ENCODE measurements at places on chromosomes 12 and 14.

DNA sequence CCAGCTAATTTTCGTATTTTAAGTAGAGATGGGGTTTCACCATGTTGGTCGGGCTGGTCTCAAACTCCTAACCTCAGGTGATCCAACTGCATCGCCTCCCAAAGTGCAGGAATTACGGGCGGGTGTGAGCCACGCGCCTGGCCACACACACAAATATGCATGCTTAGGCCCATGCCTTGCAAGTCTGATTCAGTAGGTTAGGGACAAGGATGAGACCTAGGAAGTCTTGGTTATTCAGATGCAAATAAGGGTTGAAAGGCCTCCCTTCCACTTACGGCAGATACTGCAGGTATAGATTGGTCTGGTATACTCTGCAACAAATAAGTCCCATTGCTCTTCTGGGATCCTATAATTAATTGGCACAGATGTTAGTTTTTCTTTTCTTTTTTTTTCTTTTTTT, 32.9 kb downstream of the TXNRD1 start:
- no peak for DNase-seq

DNA sequence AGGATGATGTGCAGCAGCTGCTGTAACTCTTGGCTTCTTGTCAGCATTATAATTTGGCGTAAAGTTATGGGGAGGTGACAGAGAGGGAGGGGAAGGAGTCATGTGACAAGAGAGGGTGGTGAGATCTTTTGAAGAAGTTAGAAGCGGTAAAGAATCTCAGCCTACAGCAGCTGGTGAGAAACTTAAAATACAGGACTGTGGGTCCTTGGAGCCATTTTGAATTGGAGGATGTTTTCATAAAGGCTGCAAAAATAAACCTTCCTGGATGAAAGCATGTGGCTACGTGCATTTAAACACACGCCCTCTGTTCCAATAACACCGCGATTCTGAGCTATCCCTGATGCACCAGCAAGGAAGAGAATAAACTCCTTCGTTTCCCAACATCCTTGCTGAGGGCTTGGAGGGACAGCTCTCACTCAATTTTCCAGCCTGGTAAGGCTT, 133.7 kb downstream of the TMEM30B start:
- no peak for DNase-seq

DNA sequence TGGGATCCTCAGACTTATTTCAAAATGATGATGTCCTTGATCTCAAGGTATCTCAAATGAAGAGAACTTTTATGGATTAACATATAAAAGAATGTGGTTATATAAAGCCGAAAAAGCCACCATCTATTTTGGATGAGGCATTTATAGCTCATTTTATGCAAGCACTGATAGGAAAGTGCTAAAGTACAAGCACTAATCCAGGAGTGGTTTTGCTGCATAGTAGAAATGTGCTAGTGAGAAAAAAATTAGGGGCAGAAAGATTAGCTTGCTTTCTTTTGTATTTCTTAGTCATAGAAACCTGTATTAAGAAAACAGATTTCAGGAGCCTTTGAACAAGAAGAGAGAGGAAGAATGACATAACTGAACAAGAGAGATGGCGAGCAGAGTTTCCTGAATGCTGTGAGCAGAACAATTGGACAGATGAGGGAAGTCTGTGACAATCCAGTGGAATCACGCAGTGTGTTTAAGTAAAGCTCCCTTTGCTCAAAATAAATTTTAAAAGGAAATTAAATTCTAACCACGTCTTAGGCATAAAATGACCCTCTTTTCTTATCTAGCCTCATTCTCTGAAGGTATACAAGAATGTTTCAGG, 238.2 kb upstream of the NOVA1 start:
- no peak for DNase-seq

DNA sequence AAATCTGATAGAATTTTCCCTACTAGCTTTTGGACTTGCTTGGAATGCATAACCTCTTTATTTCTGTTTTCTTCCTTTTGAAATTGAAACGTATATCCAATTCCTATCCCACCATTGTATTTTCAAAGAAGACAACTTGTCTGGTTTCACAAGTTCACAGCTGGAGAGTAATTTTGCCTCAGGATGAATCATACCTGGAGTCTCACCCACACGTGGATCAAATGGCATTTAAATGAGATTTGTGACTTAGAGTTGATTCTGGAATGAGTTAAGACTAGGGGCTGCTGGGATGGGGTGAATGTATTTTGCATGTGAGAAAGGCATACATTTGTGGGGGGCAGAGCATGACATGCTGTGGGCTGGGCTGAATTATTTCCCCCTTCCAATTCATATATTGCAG, 516.5 kb upstream of the MGAT4C start:
- no peak for DNase-seq

DNA sequence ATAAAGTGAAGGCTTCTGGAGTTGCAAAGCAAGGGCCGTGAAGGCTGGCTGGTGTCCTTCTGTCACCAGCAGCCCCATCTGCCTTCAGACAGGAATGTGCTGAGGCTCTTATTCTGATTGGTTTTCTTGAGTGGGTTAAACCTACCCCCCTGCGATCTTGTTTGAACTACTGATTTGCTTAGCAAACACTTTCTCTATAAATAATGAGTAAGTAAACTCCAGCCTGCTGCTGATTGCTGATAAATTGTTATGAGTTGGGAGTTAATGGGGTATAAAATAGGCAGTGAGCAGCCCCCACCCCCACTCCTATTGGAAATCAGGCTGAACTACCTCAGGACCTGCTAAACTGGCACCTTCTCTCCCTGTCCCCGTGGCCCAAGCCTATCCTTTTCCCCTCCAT, 146.1 kb upstream of the NOS1 start:
- no peak for DNase-seq

DNA sequence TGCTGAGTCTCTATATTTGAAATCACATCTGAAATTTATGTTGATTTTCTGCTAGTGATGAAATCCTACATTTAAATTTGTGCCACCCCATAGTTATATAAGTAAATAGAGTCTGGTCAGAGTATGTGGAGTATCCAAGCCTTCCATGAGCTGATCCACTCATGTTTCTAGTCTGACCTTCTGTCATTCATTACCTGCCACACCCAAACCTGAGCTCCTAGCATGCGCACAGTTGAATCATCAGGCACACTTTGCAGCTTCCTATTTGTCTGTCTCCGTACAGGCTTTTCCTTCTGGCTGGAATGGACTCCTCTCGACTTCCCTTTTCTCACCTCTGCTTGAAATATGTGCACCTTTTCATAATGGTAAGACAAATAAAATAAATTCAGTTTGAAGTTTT, 45.3 kb upstream of the LRIG3 start:
- DNase-seq, result no peak

Measured in cortex of kidney (tissue), 1 donor.